ENCODE measurements at places on chromosomes 7 and 10.

- no peak for DNase-seq
These were observed 201.2 kb downstream of the LHFPL3 start for GRCh38 chr7:104529567-104529966.

- no peak for DNase-seq
These were observed 71.1 kb upstream of the INSYN2A start for GRCh38 chr10:127267442-127267841.

GRCh38 chr7:2405601-2406345, 2.4 kb downstream of the CHST12 start:
- no peak for DNase-seq

DNA sequence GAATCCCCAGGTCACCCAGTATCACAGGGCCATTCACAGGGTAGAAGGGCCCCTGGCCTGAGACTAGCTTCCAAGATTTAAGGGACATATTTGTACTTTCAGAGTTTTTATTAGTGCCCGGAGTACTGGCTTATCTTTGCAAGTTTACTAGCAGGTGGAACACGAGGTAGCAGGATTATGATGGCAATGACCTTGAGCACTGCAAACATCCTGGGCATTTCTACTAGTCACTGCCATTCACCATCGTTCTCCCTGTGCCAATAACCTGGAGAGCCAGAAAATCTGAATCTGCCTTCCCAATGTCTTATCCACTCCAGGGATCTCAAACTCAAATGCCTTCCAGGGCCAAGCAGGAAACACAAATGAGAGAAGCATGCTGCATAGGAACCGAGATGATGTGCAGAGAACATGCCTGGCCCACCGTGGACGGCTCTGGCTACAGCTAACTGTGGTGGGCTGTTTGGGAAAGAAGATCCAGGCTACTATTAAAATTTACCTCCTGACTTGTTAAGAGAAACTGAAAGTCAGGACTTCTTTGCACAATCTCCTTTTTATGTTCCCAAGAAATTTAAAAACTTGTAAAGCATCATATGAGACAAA, 16.7 kb downstream of the FAM53B start:
- no peak for DNase-seq

GRCh38 chr10:77556990-77557601, 80.5 kb downstream of the KCNMA1 start:
- no peak for DNase-seq

DNA sequence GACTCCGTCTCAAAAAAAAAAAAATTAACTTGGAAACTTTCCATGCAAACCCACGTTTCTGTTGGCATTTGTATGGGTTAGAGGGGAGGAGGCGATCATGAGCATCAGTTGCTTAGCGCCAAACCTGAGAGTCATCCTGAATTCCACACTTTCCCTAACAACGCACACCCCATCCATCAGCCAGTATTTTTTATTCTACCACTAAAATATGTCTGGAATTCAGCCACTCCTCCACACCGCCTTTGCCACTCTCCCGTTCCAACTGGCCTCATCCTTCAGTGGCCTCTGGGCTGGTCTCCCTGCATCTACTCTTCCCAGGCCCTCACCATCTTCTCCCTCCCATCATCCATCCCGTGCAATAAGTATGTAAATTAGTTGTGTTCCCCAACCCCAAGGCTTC, 4.7 kb upstream of the LMBR1 start:
- no peak for DNase-seq

DNA sequence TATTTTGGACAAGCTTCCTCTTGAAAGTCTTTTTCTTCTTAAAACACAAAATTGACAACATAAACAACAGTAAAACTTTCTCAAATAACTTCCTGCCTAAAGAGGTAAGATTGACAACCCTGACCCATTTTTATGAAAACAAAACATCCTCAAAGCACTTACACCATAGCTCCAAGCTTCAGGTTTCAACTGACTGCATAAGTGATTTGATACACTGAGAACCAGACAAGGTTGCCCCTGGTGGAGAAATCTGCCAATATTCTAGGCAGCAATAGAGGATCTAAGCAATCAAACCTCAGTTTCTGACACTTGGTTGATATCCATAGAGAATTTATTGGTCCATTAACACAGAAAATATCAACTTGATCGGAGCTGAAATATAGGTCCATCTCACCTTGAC, 147.8 kb downstream of the ELAPOR2 start:
- no peak for DNase-seq
